Stimulated activated naive CD8-positive, alpha-beta T cell treated with anti-CD3 and anti-CD28 coated beads, Interleukin-15, Interleukin-2, amounts not matched to agents 100 U/mL and 50 U/mL, for 24 hours (primary cell): ENCODE measurements at places on chromosomes 5 and 9.

DNA sequence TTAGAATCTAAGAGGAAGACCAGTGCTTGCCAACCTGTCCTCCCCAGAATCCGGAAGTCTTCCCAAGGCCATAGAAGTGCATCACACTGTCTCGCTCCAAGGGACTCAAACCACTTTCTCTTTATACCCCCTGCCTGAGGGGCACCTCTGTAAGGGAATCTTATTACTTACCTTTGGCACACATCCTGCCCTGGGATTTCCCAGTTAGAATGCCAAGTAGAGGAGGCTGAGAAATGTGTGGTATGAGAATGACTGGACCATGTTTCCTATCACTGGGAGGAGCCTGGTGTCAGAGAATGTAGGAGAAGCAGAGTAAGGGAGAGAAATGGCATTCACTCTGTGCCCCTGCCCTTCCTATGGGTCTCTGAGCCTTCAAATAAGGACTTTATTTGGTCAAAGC is 85.8 kb downstream of the AOPEP start:
- DNase-seq: no peak

DNA sequence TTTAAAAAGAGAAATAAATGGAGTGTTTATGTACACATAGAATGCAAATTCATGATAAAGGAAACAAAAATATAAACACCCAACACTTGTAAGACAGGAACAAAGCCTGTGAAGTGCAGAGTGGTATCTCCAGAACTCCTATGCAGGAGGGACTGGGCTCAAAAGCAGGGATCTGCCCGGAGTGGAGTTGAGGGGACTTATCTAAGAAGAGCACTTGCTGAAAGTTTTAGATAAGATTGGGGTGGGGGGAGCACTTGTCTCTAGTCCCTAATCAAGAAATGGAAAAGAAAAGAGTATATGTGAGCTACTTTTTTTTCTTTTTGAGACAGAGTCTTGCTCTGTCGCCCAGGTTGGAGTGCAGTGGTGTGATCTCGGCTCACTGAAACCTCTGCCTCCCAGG is 840.4 kb downstream of the MAT2B start:
- no peak for DNase-seq

- no peak for DNase-seq
Observed at GRCh38 chr5:134637116-134637721, 4.6 kb upstream of the SAR1B start.

DNA sequence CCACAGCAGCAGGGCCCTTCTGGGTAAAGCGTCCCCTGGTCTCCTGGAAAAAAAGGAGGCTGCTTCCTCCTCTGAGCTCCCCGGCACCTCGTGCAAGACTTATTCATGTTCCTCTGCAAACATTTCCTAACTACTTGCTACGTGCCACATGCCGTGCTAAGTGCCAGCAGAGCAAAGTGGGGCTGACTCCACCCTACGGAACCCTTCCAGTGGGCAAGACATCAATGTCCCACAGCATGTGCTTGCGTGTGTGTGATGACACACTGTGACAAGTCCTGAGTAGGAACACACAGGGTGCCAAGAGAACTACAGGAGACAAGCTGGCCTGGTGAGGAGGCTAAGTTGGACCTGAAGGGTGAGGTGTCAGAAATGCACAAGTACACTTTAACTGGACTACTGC is 57.4 kb downstream of the SEMA4D start:
- no peak for DNase-seq

DNA sequence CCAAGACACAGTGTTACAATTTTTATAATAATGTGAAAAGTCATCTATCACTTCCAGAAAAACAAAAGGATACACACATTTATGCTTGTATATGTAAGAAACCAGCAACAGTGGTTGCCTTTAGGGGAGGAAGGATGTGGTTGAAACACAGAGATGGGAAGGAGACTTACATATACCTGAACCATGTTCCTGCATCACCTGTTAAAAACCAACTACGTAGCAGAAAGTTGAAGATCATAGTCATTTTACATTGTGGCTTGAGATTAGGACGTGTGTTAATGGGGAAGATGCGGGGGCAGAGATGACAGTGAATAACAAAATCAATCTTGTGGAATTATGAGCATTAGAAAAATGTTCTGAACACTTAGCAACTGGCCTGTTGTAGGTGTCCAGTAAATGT is 307.3 kb downstream of the MLLT3 start:
- no peak for DNase-seq

GRCh38 chr5:77620405-77620804 is 18.1 kb downstream of the OTP start:
- DNase-seq: no peak

GRCh38 chr9:16625161-16625631 is 245.3 kb downstream of the BNC2 start:
- no peak for DNase-seq

DNA sequence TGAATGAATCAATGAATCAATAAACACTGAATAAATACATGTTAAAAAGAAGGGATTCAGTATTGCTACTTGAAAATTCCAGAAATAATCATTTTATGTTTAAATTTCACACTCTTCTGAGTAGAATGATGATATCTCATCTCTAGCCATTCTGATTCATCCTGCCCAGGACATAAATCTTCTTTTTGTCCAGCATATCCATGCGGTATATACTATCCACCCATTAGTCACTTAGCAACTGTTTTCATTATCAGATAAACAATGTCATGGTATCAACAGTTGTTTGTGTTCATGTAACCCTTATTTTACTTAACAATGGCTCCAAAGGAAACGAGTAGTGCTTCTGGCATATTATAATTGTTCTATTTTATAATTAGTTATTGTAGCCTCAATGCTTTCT is 432.4 kb upstream of the SMC2 start:
- no peak for DNase-seq

GRCh38 chr9:134366223-134367031 is 40.2 kb downstream of the RXRA start:
- no peak for DNase-seq

- no peak for DNase-seq
Observed at GRCh38 chr5:106142116-106142515, 1528.6 kb downstream of the EFNA5 start.

DNA sequence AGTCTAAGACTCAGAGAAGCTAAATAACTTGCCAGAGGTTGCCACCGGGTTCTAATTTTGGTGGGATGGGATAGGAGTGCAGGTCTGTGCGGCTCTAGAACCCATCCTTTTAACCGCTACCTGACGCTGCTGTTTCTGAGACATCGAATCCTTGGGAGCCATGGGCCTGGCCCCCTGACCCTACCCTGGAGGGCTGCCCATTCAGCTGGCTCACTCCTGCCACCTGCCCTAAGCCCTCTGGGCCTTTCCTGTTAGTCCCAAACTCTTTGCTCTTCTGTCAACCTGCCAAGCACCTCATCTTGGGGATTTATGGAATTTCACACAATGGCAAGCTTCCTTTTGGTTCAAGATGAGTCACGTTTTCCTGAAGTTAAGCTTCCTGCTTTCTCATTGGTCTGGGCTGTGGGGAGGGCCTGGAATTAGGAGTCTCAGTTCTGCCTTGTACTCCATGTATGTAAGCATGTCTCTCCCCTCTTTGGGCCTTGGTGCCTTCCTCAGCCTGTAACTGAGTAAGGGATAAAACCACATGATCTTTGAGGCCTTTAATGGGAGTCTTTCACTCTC is 26.6 kb downstream of the ENHO start:
- DNase-seq: no peak

GRCh38 chr5:589588-589987 is 22.6 kb upstream of the CEP72 start:
- DNase-seq: no peak

GRCh38 chr9:120348951-120349429 is 231.0 kb downstream of the CDK5RAP2 start:
- peak; percentile 25 for DNase-seq

GRCh38 chr5:80961376-80962281 is 1.5 kb downstream of the RASGRF2 start:
- DNase-seq: peak; percentile 59

GRCh38 chr9:130906735-130907416 is 10.3 kb upstream of the QRFP start:
- DNase-seq: no peak

DNA sequence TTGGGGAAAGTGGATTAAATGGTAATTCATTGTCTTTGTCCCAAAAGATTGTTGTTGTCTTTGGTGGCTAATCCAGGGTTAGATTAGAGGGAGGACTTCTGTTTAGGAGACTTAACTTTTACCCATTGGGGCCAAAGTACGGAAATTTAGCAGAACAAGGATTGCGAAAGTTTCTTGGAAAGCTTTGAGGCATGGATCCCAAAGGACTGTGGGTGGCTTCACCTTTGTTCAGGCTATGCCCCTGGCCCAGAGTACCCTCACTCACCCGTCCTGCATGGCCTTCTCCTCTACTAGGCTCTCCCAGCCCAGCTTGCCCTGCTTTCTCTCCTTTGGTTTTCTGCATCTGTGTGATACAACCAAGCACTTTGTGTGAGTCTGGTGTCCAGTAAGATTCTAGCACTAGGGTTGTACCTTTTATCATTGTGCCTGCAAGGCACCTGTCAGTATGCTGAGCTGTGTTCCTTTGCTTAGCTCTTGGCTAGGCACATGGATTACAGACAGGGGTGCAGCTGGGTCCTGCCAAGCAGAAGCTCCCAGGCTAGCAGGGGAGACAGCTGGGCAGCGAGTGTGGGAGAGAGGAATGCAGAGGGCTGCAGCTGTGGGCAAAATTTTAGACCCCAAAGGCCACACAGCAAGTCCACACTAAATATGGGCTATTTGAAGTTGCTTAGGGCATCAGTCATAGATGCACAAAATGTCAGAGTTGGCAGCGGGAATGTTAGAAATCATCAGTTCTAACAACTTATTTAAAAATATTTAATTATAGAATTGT is 3.2 kb downstream of the PPARGC1B start:
- no peak for DNase-seq

GRCh38 chr5:1182633-1183423 is 18.6 kb upstream of the SLC6A19 start:
- no peak for DNase-seq

DNA sequence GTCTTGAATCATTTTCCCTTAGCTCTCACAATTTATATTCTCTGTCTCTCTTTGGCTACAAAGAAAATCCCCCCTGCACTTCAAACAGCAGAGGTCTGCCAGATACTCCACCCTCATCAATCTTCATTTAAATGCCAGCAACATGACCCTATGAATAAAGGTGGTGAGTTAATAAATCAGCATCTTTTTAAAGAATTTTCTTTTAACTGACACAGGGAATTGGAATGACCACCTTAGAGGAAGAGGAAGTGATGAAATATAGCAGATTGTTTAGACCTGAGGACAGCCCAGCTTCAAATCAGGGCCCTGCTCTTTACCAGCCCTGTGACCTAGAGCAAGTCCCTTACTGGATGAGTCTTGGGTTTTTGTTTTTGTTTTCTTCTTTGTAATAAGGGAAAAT is 223.1 kb upstream of the PAPPA start:
- no peak for DNase-seq

GRCh38 chr9:137194388-137194787 is 5.9 kb downstream of the SSNA1 start:
- DNase-seq: no peak

GRCh38 chr5:167796672-167797071 is 494.8 kb upstream of the WWC1 start:
- DNase-seq: no peak

GRCh38 chr9:15248081-15248480 is 58.9 kb downstream of the TTC39B start:
- no peak for DNase-seq
